ENCODE measurements at places on chromosomes 7 and 10. TPM values are rescaled to one million over a fixed set of nuclear protein-coding genes. Genes with fewer than 3 reads are reported as not detected.

Gene PAPOLB
- total RNA-seq: 0.30 TPM

Gene ASZ1
- not detected for total RNA-seq

Gene FAM25C
- not detected for total RNA-seq

Gene TAS2R3
- 0.78 TPM for total RNA-seq

Gene AFAP1L2
- total RNA-seq: 0.06 TPM

Gene CTAGE6
- 0.95 TPM for total RNA-seq

Gene ZNF3
- 30.5 TPM for total RNA-seq

Gene NDUFB2
- total RNA-seq: 115 TPM

Gene ARL3
- 5.1 TPM for total RNA-seq

Gene SPDYE5
- total RNA-seq: not detected

Gene TASOR2
- total RNA-seq: 86.6 TPM

All from NCI-H460 (cell line).